ENCODE measurements at places on chromosomes 11 and 22. TPM values are rescaled to one million over a fixed set of nuclear protein-coding genes. Genes with fewer than 3 reads are reported as not detected.

Gene MMP12
- not detected for total RNA-seq

Gene DKK3
- 48.0 TPM for total RNA-seq

Gene GUCY1A2
- 0.27 TPM for total RNA-seq

Gene KRTAP5-11
- not detected for total RNA-seq

Gene TRPC6
- 0.11 TPM for total RNA-seq

Gene ACR
- not detected for total RNA-seq

Gene CASP12
- total RNA-seq: not detected

Gene LGR4
- total RNA-seq: 6.6 TPM

Gene FAM180B
- total RNA-seq: not detected

Gene SEPTIN3
- not detected for total RNA-seq

Measured in HT1080 (cell line).